Brain (organoid and tissue), 16 donors: ENCODE measurements at places on chromosomes 3 and 15.
A peak's percentile ranks its signal among the peaks of the same experiment; 100 is the strongest.

GRCh38 chr3:160105907-160106584 is 117.4 kb downstream of the IL12A start:
- no peak for DNase-seq

- no peak for DNase-seq
Measured at GRCh38 chr3:172530101-172530561, 6.9 kb upstream of the TNFSF10 start.

DNA sequence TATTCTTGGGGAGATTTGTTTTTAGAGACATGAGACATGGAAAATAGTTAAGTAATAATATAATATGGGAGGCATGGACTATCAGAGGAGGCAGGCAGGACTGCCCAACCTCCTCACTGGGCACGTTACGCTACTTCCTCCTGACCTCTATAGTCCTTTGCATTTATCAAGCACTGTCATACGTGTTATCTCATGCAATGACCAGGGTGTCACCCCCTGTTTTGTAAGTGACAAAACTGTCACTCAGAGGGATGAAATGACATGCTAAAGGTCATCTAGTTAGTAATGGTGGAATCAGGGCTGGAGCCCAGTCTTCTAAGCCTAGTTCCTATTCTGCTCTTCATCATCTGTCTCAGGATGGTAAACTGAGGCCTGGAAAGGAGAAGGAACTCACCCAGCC is 66.7 kb downstream of the ST6GAL1 start:
- DNase-seq, result no peak

- DNase-seq, result no peak
Measured at GRCh38 chr3:187063286-187064121, 75.8 kb downstream of the RPL39L start.

- no peak for DNase-seq
Measured at GRCh38 chr3:190053919-190054672, 66.6 kb downstream of the P3H2 start.

- no peak for DNase-seq
Measured at GRCh38 chr15:67901922-67902321, 62.1 kb upstream of the RNU6-1 start.

DNA sequence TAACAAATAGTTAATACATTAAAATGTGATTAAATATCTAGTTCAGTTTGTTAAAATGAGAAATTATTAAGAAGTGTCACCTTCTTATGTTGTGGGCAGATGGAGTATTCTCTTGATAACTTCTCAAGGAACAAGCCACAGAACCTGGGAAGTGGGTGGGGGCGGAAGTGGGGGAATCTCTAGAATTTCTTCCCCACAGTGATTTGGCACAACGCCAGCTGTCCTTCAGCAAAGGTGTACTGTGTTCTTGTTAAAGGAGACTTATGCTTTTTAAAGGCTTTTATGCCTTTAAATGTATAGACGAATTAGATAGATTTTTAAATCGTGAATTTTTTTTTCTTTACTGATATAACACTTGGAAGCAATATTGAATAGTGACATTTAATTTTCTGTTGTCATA is 42.4 kb downstream of the SEC22A start:
- peak; percentile 17 for DNase-seq

GRCh38 chr15:77656294-77656693 is 23.6 kb upstream of the LINGO1 start:
- DNase-seq, result no peak

DNA sequence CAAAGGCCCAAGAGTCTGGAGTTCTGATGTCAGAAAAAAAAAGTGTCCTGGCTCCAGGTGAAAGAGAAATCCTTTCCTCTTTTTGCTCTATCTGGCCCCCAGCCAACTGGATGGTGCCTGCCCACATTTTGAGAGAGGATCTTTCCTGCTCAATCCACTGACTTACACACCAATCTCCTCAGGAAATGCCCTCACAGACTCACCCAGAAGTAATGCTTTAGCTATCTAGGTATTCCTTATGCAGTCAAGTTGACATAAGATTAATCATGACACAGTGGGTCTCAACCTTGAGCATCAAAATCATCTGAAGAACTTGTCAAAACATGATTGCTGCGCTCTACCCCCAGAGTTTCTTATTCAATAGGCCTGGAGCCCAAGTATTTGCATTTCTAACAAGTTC is 31.2 kb downstream of the STRIT1 start:
- no peak for DNase-seq
